Anterior cingulate cortex (tissue), 58 donors: ENCODE measurements at places on chromosomes 12 and 14.

GRCh38 chr14:68283378-68284123 is 464.0 kb downstream of the RAD51B start:
- DNase-seq = no peak

GRCh38 chr14:104697892-104698583 is 8.6 kb downstream of the INF2 start:
- peak; percentile 39 for DNase-seq

DNA sequence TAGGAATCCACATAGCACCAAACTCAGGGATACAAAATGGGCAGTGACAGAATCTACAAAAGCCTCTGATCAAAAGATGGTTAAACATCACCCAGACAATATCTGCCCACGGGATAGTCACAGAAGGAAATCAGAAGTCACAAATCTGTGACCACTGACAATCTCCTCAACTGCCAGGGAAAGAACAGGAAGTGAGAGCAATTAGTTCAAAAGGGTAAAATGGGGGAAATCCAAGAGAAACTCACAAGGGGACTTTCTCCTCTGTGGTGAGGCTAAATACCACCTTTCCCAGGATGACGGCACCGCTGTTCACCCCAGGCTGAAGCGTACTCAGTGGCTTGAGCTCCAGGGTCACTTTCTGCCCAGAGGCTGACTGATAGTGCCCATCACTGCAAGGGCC is 10.7 kb downstream of the TTC5 start:
- no peak for DNase-seq

DNA sequence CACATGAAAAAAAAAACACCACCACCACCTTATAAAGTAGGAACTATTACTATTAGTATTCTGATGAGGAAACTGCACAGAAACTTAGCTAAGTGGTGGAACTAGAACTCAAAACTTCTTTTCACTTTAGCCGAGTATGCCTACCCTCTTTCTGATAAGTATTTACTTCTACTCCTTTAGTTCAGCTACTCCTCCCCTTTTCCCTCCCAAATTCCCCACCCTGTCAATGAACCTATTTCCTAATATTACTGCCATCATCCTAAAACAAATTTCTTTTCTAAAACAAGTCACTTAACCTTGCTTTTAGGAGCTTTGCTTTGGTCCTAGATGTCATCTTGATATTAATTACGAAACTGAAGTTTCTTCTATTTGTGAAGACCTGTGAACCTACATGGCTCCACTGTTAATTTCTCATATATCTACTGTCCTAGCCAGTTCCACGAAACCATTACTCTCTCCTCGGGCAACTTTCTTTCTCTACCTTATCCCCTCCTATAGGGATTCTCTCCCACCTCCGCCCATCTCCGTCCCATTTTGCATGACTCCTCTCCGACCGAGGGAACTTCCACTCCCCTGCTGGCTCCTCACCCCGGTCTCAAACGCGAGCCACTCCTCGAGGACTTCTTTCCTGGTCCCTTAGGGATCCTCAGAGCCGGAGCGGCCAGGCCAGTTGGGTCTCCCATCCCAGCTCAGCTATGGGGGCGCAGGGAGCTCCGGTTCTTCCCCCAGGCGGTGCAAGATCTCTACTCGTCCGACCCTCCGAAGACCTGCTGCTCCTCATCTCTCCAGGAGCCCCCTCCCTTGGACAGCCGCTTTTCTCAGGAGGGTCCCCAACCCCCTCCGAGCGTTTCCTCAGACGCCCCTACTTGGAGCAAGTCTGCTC is 1.1 kb downstream of the NUMB start:
- DNase-seq = peak; percentile 54

- no peak for DNase-seq
Observed at GRCh38 chr14:99604766-99605298, 825 bp upstream of the CCDC85C start.

- DNase-seq = peak; percentile 62
Observed at GRCh38 chr14:99592933-99593753, 10.9 kb downstream of the CCDC85C start.

DNA sequence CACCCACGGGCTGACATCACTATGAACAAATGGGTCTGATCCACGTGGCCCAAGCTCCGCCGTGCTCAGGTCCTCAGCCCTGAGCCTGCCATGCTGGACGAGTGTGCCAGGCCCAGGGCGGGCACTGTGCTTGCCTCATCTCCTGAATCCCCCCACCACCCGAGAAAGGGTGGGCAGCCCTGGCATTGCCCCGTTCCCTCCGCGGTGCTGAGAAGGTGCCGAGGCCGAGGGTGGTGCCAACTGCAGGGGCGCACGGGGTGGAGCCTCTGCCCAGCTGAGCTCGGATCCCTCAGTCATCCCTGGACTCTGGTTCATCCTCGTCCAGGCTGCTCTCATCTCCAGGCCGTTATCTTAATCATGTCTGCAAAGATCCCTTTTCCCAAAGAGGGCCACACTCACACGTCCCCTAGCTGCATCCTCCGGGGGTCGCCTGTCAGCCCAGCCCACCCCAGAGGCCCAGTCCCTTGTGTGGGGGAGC is 60.6 kb downstream of the NOC4L start:
- DNase-seq = no peak

DNA sequence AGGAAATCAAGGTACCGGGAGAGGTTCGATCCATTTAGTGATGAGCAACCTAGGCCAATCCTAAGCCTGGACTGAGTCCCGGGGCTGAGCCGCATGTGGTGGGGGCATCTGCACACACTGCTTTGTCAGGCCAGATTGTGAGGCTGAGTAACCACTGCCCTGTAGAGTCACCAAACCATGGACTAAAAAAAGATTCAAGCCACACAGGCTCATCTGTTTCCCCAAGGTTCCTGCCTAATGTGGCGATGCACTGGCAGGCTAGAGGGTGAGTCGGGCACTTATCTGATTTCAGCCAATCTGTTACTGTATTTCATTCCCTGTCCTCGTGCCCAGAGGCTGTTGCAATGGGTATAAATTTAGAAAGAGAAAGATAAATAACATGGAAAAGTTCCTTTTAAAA is 140.8 kb downstream of the TTC7B start:
- DNase-seq = no peak
